Upper lobe of left lung (tissue), 6 donors: ENCODE measurements at places on chromosomes 16 and 17.

- DNase-seq: no peak
Measured at GRCh38 chr16:87661561-87661960, 59.3 kb downstream of the JPH3 start.

DNA sequence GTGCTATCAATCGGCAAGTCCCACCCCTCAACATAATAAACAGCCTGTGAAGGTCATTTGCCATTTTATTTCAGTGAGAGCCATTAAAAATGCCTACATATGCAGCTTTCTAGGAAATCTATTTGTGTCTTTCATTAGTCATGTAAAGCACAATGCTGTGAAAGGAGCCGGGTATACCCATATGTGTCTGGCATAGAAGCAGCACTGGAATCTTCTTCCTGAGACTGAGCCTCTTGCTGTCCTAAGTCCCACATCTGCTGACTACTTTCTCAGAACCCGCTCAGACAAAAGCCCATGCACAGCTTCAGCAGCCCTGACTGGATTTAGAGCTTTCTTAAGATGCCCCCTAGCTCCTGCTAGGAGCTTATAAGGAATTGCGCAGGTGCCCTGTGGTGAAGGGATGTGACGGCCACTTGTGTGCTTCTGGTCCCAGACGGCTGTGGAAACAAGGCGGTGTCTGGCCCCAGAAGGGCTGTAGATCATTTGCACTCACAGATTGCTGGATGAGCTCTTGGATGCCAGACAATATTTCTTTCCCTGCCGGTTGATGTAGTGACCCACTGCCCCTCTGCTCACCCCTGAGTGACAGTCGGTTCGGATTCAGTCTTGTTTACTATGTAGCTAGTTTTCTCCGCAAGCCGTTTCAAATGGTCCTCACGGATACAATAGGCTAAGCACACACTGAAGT is 172.2 kb downstream of the ANKFN1 start:
- no peak for DNase-seq

DNA sequence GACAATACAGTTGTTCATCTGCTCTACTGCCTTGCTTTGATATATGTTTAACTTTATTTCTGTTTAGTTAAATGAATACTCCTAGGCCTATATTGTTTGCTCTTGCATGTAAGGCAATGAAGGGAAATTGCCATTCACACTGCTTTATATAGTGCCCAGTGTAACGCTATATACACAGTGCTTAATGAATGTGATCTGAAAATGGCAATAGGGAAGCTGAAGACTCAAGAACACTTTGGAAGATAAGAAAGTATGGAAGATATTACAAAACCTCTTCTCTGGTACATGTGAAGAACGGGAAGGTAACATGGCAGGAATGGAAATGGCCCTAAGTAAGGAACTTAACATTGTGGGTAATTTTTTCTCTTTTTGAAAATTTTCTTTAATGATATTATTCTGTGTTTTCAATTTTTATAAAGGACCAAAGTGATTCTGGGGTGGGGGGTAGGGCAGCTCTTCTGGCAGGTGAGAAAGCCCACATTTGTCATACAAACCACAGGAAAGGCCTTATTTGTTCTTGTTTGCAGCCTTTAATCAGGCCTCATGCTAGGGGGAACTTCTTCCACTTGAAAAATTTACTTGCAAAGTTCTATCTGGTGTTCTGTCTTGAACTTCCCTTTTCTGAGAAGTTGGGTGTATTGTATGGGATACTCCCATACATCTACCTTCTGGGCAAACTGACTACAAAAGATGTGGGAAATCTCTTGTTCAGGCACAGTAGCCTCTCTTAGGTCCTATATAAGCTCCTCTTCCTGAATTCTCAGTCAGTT is 100.8 kb upstream of the CORO6 start:
- DNase-seq: no peak

DNA sequence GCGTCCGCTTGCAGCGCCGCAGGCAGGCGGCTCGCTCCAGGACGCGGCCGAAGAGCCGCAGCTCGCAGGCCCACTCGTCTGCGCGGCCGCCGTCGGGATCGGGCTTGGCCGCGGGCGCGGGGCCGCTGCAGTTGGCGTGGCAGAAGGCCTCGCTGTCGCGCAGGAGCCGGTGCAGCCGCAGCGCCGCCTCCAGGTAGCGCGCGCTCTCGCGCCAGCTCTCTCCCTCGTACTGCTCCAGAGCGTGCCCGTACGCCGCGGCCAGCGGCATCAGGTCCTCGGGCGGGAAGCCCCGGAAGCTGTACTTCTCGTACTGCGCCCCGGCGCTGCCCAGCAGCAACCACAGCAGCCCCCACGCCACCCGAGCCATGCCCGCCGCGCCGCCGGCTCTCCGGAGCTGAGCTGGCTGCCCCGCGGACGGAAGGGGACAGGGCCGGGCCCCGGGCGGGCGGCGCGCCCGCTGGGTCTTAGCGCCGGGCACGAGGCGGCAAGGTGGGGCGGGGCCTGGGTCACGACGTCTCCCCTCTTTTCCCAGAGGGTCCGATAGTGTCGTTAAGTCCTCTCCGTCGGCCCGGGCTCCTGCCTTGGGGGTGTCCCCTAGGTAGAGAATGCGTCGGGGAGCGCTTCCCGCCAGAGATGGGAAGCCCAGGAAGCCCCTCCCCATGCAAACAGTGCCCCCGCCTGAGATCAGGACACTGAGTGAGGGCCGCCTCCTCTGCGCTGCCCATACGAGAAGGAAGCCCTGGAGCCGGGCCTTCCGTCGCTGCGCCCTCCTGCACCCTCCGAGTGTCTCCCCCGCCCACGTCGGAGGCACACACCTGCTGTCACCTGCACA is at the start of gene P3H4:
P3H4 (minus strand) TSS at position 401 of the 832 bp plus-strand sequence; CDS start at position 367, 34 bp downstream.
- DNase-seq: peak; percentile 81

- DNase-seq: no peak
Measured at GRCh38 chr16:87581857-87582215, 20.5 kb upstream of the JPH3 start.

- peak; percentile 92 for DNase-seq
Measured at GRCh38 chr16:11796227-11797165, 562 bp downstream of the ZC3H7A start.

DNA sequence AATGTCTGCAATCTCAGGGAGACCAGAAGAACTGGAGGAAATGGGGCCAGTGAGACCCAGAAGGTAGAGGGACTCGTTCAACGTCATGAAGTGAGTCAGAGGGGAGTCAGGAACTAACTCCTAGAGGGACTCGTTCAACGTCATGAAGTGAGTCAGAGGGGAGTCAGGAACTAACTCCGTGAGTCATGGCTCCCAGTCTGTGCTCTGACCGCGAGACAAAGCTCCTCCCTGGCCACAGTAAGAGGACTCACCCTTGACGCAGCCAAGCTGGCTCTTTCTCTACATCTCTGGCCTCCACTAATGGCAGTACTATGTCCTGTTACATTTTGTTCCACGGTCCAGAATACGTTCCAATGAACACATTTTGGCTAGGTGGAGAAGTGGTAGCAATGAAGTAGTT is 902.5 kb downstream of the KCNJ2 start:
- no peak for DNase-seq

- no peak for DNase-seq
Measured at GRCh38 chr17:30393911-30394867, 15.5 kb downstream of the CPD start.

- DNase-seq: no peak
Measured at GRCh38 chr17:77457572-77458201, 316.9 kb downstream of the SEC14L1 start.

GRCh38 chr17:21293831-21294210 is 9.3 kb downstream of the MAP2K3 start:
- no peak for DNase-seq
